ENCODE measurements at places on chromosomes 16 and 17.

DNA sequence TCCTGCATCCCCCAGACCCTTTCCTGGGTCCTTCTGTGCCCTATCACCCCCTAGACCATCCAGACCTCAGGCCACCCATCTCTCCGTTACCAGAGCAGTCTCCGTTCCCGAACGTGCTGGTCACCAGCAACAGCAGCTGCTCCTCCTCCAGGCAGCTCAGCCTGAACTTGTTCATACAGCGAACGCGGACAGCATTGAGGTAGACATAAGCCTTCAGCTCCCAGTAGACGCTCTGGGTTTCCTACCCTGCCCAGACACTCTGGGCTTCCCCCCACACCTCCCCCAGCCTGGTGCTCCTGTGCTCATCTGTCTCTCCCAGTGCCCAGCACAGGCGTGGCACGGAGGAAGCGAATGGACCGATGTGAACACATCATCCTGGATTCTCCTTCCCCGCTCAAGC, 41.6 kb upstream of the RNFT1 start:
- DNase-seq, result no peak

DNA sequence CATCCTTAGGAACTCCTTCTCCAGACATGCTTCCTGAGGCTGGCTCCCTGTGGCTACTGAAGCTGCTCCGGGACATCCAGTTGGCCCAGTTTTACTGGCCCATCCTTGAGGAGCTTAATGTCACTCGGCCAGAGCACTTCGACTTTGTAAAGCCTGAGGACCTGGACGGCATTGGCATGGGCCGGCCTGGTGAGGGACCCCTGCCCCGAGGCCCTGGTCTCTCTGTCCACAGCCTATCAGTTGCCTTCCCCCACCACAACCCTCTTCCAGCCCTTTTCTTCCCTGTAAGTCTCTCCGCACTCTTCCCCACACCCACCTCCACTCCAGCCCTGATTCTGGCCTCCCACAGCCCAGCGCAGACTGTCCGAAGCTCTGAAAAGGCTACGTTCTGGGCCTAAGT, 2.0 kb downstream of the TNK1 start:
- no peak for DNase-seq

GRCh38 chr16:72042157-72042660, 12.1 kb upstream of the HP start:
- no peak for DNase-seq

- no peak for DNase-seq
Measured at GRCh38 chr16:84979516-84979915, 31.8 kb downstream of the ZDHHC7 start.

- DNase-seq, result no peak
Measured at GRCh38 chr16:49560004-49560830, 186.6 kb downstream of the C16orf78 start.

GRCh38 chr17:6669479-6670212, 18.1 kb downstream of the C17orf100 start:
- DNase-seq, result no peak

DNA sequence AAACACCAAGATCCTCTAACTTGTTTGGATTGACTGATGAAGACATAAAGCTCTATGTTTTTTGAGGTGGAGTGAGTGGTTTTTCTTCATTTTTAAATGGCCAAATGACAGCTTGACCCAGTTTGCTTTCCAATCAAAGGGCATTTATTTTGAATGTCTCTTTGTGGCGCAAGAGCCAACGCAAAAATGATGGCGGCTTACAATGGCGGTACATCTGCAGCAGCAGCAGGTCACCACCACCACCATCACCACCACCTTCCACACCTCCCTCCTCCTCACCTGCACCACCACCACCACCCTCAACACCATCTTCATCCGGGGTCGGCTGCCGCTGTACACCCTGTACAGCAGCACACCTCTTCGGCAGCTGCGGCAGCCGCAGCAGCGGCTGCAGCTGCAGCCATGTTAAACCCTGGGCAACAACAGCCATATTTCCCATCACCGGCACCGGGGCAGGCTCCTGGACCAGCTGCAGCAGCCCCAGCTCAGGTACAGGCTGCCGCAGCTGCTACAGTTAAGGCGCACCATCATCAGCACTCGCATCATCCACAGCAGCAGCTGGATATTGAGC, 329 bp downstream of the NLK start:
- no peak for DNase-seq

DNA sequence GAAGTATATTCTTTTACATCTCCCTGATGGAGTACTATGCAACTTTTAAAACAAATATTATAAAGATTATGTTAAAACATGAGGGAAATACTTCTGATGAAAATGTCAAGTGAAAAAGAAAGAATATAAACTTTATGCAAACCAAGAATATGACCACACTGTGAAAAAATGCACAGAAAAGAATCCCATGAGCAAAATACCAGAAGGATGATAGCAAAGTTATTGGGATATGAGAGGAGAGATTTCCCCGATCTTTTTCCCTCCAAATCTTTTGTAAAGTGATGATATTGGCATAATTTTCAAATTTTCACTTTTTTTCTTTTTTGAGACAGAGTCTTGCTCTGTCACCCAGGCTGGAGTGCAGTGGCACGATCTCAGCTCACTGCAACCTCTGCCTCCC, 36.6 kb upstream of the SMURF2 start:
- no peak for DNase-seq

- DNase-seq, result no peak
Measured at GRCh38 chr17:57313097-57313835, 56.9 kb downstream of the MSI2 start.

- DNase-seq, result no peak
Measured at GRCh38 chr17:77363821-77364361, 223.1 kb downstream of the SEC14L1 start.

- DNase-seq, result no peak
Measured at GRCh38 chr16:1691276-1691675, 13.2 kb downstream of the JPT2 start.

DNA sequence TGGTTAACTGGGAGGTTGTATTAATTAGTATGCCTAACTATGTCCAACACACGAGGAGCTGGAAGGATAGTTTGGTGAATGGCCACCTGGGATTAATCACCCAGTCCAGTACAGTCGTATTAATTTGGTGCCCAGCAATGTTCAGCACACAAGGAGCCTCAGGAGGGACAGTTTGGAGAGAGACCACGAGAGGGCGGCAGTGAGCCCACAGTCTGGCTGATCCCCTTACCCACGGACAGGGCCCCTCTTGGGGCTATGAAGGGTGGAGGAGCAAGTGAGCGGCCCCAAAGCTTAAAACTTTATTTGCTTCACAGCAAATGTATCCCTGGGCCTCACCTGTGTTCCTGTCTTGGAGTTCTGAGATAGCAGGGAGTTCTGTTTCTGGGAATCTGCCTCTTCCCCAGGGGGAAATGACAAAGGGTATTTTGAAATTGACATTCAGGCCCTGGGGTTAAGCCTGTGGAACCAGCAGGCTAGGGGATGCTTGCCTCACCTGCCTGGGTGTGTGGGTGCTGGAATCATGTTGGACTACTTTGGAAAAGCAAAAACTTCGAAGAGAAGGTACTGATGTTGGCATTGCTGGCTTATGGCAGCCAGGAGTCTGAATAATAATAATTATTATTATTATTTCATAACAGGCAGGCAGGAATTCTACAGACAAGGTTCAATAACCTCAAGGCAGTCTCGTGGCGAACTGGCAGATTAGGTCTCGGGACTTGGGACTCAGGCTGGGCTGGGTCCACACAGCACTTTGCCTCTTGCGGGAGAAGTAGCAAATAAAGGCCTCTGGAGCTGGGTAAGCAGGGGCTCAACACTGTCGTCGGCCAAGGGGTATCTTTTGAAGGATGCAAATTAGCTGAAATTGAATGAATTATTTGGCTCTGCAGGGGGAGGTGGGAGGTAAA, 227.6 kb upstream of the ASIC2 start:
- peak; percentile 12 for DNase-seq

GRCh38 chr17:75468291-75468754, 11.9 kb downstream of the TMEM94 start:
- DNase-seq, result no peak

DNA sequence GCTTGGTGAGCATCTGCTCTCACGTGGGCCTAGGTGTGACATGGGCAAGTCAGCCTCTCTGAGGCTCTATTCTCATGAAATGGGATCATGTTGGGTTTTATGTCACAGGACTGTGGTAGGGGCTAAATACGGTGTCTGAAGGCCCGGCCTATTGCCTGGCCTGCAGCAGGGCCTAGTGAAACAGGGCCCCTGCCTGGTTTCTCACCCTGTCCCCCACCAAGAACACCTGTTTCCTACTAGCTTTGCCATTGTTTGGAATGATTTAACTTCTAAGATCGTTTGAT, 29.1 kb downstream of the POLR3E start:
- no peak for DNase-seq

DNA sequence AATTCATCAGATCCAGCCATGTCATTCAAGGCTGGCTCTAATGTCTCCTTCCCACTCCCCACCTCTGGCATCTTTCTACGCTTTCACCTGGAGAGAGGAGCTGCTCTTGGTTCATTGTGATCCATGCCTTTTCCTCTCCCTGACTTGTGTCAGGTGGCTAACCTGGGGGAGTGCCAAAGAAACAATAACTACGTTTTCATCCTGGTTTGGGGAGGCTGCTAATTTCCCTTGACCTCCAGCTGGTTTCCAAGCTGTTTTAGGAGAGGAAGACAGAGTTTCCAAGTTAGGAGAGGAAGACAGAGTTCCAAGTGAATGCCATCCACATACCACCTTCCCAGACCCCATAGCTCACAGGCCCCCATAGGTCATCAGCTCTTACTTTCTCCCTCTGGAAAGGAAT, 40.0 kb upstream of the HLF start:
- no peak for DNase-seq

DNA sequence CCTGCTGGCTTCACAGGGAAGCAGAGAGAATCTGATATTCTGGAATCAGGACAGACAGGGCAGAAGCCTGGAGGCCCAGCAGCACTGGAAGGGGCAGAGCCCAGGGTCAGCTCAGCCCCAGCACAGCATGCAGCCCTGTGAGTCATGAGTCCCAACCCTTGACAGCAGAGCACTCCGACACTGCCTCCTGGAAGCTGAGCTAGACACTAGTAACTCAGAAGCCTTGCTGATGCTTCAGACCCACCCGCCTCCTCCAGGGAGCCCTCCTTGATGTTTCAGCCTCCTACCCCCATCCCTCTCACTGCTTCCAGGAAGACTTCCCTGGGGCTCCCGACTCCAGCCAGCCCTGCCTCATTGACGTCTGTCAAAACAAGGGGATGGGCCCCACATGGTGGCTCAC, 6.9 kb downstream of the CAMKK1 start:
- no peak for DNase-seq

- no peak for DNase-seq
Measured at GRCh38 chr16:78667675-78668074, 568.2 kb downstream of the WWOX start.

GRCh38 chr16:51872524-51872923, 674.4 kb downstream of the TOX3 start:
- no peak for DNase-seq

DNA sequence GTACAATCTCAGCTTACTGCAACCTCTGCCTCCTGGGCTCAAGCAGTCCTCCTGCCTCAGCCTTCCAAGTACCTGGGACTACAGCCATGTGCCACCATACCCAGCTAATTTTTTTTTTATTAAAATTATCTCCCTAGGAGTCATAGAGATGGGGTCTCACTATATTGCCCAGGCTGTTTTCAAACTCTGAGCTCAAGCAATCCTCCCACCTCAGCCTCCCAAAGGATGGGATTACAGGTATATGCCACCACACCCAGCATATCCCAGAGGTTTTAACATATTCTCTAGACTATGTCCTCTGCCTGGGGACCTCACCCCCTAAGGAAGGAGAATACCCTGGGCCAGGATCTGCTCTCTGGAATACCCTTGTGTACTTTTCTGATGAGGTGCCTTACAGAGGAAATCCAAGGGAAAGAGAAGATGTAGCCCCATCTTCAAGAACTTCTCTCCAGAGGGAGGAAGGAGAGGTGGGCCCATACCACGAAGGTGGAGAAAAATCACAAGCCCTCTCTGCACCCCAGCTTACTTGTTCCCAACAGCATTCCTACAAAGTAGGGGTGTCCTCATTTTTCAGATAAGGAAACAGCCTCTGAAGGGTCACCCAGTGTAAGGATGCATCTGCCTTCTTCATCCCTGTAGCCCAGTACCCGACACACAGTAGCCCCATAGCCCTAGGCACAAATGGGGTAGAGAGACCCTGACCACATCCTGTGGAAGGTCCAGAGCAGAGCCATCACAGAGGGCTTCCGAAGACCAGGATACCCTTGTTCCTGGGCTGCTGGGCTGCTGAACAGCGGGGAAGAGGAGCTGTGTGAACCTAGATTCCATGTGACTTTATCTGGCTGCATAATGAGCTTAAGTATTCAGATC, 151.6 kb downstream of the SOCS1 start:
- DNase-seq, result no peak

GRCh38 chr17:39761861-39762496, 24.2 kb downstream of the GRB7 start:
- no peak for DNase-seq

DNA sequence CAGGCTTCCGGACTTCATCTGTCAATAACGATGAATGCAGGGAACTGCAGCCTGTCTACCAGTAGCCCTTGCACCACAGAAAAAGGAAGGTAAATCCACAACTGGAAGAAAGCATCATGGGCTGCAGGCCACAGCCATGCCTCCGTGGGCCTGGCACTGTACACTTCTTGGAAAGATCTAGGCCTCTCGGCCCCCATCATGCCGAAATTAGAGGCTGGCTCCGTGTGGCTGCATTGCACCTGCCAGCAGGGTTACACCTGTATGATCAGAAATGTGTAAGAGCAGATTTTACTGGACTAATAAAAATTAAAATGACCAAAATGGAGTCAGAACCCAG, 52.2 kb downstream of the SDK2 start:
- no peak for DNase-seq

DNA sequence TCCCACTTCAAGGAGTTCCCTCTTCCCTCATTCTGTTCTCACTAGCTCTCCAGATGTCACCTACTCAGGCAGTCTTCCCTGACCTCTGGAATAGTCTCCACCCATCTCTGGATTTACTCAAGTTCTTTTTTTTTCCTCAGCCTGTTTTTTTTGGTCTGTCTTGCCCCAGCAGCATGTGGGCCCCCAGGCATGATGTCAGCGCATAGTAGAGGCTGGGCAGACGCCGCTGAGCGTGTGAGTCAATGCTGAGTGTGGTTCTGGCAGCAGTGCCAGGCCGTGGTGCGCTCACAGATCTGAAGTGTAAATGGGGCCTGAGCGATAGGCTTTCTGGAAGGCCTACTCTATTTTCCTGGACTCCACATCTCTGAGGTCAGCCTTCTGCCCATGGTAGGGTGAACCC, 2.7 kb upstream of the KCNJ18 start:
- no peak for DNase-seq

- no peak for DNase-seq
Measured at GRCh38 chr17:37295888-37296287, 79.9 kb upstream of the C17orf78 start.

DNA sequence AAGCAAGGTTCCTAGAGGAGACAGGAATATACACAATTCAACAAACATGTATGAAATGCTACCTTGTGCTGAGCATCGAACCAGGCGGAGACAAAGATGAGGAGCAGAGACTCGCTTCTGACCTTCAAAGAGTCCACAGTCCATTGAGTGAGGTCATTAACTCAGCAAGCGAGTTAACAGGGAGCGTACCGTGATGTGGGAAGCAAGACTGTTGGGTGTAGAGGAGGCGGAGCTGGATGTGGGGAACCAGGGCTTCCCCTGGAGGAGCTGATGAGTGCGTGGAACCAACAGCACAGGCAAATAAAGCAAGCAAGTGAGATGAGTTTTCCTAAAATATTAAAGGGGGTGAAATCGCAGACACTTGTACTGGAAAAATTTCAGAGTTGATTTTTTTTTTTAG, 65.0 kb downstream of the NXN start:
- DNase-seq, result no peak

GRCh38 chr17:40724656-40725055, 21.1 kb upstream of the KRT24 start:
- no peak for DNase-seq

Data from CD4-positive, alpha-beta T cell treated with Interleukin-2 at 100 ng/mL for 4 hours (primary cell).